ENCODE measurements at places on chromosomes 2 and 18. TPM values are rescaled to one million over a fixed set of nuclear protein-coding genes. Genes with fewer than 3 reads are reported as not detected.

GRCh38 chr2:204931562-204931961 lies 386.3 kb downstream of the PARD3B start:
- no peak for DNase-seq

The SATB2 gene
- 240 TPM for total RNA-seq

- DNase-seq, result no peak
Measured at GRCh38 chr2:159613651-159614285, 2.6 kb downstream of the BAZ2B start.

The PDCL3 gene
- total RNA-seq, result 20.5 TPM

The MROH2A gene
- not detected for total RNA-seq

The DSG4 gene
- total RNA-seq, result 0.12 TPM

Data from left colon (tissue), 2 donors.